ENCODE measurements at places on chromosomes 1 and 21.

DNA sequence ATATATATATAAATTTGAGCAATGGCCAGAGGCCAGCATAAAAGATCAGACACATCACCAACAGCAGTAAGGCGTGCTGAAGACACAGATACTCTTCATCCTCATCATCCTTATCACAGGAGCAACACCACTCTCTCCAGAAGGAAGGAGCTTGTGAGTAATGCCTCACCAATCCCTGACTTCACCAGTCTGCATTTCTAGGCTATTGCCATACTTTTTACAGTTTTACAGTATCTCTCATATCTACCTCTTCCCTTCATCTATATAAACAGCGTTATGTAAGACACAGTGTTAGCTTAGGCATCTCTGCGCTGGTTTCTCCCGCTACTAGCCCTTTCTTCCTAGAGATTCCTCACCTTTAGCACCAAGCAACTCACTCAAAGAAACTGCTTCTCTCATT, 2.4 kb upstream of the ABL2 start:
- DNase-seq: no peak

GRCh38 chr1:24100945-24101737, 10.8 kb downstream of the MYOM3 start:
- DNase-seq: no peak

DNA sequence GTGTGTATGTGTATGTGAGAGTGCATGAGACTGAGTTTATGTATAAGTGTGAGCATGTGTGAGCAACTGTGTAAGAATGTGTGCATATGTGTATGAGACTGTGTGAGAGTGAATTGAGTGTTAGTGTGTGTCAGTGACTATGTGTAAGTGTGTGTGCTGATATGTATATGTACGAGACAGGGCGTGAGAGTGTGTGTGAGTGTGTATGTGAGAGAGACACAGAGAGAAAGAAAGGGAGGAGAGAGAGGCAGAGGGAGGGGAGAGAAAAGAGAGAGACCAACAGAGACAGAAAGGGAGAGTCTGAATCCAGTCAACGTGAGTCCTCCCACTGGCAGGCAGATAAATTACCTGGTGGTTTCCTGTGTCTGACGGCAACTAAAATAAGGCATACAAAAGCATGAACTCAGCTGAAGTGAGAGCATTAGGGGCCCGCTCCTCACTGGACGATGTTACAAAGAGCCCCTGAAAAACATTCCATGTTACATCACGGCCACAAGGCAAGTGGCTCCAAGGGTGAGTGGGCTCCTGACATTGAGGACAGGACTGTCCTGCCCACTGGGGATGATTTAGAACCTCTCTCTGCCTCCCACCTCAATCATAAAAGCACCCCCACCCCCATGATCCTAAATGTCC, 66.6 kb upstream of the TIAM1 start:
- no peak for DNase-seq

- no peak for DNase-seq
Observed at GRCh38 chr1:202131956-202132821, 9.5 kb downstream of the GPR37L1 start.

GRCh38 chr1:227808566-227808965, 6.9 kb upstream of the PRSS38 start:
- no peak for DNase-seq

DNA sequence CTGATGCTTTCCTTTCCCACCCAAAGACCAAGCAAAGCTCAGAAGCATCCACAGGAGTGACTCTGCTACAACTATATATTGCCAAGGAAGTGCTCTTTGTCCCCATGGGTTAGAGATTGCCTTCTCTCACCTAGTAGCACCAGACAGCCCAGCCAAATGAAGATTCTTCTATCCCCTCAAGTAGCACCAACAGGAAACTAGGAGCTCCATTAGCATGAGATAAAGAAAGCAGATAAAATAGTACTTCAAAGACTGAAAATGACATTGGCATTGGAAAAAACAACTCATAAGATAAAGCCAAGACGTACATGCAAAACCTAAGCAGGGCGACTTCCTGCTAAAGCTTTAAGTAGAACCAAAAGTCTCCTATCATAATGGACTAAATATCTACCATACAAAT, 871.5 kb downstream of the AMY1C start:
- DNase-seq: no peak

- DNase-seq: no peak
Observed at GRCh38 chr1:6141592-6141991, 38.5 kb downstream of the CHD5 start.

DNA sequence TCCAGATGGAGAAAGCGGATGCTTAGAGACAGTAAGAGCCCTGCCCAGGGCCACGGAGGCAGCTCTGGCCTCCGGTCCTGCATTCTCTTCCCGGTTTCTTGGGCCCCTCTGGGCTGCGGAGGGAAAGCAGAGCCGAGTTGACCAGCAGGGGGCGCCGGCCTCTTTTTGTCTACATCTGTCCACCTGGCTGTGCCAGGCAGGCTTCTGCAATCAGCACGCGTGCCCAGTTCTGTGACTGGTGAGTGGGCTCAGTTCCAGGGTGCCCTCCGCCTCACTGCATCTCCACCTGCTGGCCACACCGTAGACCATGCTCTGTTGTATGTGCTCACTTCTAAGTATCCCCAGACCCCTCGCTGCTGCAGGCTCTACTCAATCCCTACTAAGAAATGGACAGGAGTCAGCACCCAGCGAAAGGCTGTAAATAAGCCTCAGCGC, 6.7 kb upstream of the HUNK start:
- peak; percentile 10 for DNase-seq

DNA sequence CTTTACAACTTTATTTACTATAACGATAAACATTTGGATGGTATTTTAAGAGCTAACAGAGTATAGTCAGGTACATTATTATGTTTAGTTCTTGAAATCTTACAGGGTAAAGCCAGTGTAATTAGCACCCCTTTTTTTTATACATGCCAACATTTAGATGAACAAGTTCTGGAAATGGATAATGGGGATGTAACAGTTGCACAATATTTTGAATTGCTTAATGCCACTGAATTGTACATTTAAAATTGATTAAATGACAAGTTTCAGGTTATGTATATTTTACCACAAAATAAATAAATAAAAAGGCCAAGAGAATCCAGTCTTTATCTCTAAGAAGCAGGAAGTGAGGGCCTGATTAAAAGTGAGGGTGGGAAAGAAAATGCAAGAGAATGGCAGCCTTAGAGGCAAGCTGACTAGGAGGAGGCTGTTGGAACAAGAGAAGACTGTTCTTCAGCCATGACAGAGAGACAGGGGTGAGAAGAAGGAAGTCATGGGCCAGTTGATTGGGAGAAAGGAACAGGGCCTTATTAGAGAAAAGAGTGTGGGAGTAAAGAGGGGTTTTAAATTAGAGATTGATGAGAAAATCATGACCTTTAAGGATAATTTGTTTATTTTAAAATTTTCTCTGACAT, 49.9 kb upstream of the TNFSF18 start:
- DNase-seq: no peak

DNA sequence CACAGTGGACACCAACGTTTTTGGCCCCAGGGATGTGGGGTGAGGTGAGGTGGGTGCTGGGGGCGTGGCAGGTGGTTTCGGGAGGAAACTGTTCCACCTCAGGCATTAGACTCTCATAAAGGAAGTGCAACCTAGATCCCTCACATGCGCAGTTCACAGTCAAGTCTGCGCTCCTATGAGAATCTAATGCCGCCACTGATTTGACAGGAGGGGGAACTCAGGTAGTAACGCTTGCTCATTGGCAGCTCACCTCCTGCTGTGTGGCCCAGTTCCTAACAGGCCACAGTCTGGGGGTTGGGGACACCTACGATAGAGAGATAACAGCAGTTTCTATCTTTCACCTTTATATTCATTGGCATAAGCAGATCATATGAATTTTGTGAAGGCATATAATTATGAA, 347.1 kb downstream of the VAV3 start:
- no peak for DNase-seq

DNA sequence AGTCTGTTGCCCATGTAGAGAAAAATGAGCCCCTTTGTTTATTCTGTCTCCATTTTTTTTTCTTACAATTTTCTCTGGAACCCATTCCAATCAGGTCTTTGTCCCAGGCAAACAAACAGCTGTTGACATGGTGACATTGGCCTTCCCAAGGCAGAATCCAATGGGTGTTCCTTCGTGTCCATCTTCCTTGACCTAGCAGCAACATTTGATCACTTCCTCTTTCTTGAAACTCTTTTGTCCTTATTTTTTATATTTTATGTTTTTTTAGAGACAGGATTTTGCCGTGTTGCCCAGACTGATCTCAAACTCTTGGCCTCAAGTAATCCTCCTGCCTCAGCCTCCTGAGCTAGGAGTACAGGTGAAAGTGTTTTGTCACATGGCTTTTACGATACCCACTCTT, 65.4 kb upstream of the CACNA1E start:
- DNase-seq: no peak

GRCh38 chr1:186454981-186455380, 5.9 kb downstream of the PDC start:
- DNase-seq: no peak

- DNase-seq: no peak
Observed at GRCh38 chr1:36322786-36323635, 434 bp downstream of the EVA1B start.

- no peak for DNase-seq
Observed at GRCh38 chr1:67580691-67581403, 104.2 kb upstream of the GADD45A start.

- no peak for DNase-seq
Observed at GRCh38 chr21:17542371-17543011, 29.6 kb downstream of the CXADR start.

DNA sequence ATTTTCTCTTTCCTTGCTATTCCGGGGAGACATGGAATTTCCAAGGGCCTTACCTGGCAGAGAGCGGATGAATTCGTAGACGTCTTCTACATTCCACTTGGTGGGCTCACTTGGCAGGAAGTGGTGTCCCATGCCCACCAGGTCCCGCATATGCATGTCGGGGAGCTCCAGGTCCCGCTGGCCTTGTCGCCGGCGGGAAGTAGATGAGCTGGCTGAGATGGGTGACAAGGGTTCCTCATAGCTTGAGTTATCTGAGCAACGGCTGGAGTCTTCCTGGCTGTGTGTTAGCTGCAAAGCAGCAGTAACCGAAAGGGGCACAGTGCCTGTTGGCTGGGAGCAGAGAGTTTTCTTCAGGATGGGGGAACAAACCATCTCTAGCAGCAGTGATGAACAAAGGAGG, 7.9 kb upstream of the A3GALT2 start:
- no peak for DNase-seq

- DNase-seq: no peak
Observed at GRCh38 chr1:11722538-11722937, 13.4 kb upstream of the AGTRAP start.

DNA sequence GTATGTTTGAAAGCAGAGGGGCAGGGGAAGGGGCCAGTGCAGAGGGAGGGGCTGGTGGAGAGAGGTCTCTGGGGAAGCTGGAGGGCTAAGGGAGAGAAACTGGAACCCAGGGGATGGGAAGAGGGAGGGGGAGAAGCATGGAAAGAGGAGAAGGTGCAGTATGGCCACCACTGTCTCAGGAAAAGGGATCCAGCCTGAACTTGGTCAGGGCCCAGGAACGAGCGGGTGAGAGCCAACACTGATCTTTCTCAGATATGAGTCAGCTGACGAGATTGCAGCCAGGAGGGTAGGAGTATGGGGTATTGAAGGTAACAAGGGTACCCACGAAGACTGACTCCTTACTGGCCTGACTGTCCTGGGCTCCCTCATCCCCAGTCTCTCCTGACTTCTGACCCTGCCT, 18.0 kb downstream of the TIE1 start:
- DNase-seq: no peak

DNA sequence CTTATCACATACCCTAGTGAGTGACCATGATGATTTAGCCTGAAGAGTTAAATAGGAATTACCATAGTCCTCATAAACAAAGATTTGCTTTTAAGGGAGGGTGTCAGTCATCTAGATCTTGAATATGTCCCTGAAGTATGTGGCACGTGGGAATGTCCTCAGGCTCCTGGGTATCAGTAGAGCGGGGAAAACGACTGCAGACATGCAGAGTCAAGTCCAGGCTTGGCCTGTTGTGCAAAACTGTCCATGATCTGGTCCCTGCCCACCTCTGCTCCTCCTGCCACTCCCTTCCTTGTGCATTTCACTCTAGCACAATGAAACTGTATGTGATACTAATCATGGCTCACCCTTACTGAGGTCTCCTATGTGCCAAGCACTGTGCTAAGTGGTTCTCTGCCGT, 12.9 kb downstream of the MOV10 start:
- no peak for DNase-seq

- no peak for DNase-seq
Observed at GRCh38 chr1:1050577-1051052, 23.5 kb downstream of the RNF223 start.

GRCh38 chr1:88979749-88980116, 12.7 kb downstream of the KYAT3 start:
- no peak for DNase-seq

DNA sequence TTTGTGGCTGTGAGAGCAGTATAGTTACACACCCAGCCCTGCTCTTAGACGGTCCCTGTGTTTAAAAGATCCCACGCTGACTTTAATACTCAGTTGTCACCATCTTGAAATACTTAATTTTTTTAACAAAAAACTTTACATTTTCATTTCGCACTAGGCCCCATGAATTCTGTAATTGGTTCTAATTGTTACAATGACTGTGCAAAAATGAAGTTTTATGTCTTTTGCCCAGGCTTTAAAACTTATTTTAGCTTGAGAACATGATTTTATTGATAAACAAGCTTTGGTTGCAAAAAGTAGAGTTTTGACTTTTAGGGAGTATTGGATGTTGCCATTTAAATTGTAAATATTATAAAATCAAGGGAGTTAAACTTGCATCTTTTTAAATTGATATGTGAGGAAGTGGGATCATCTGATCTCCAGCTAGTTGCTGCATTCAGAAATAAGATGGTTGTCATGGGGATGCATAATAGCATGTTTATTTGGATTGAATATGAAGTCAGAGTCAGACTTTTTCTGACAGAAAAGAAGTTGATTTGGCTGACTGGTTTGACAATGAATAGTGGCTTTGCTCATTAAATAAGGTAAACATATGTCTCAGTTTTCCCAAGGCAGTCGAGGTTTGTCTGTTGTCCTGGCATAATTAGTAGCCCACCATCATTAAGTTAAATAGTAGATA, 23.0 kb upstream of the CRP start:
- no peak for DNase-seq

DNA sequence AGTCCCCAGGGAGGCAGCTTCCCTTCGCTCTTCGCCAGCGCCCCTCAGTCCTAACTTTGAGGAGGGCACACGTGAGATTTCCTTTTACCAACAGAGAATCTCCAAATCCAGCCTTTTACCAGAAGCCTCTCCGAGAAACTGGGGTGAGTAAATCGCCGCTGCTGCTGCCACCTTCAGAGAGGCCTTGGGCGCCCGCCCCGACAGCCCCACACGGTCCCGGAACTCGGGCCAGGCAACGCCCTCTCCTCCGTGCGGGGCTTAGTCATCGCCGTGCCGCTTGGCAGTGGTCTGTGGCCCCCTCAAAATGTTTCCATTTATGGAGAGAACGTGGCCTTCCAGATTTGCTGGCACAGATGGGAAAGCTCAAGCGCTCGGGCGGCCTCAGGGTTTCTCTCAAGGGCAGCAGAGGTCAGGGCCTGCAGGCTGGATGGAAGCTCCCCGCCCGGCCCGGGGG, 41.4 kb upstream of the COL6A2 start:
- no peak for DNase-seq

GRCh38 chr1:9473032-9473807, 66.0 kb upstream of the SLC25A33 start:
- no peak for DNase-seq
